HTR-8/SVneo (cell line): ENCODE measurements at places on chromosomes 7 and 10.

GRCh38 chr7:150973571-150974451, 4.3 kb downstream of the KCNH2 start:
- DNase-seq, result no peak

- DNase-seq, result no peak
Observed at GRCh38 chr7:41576166-41576565, 126.7 kb downstream of the INHBA start.

- DNase-seq, result no peak
Observed at GRCh38 chr10:119131512-119132240, 27.8 kb downstream of the DENND10 start.

DNA sequence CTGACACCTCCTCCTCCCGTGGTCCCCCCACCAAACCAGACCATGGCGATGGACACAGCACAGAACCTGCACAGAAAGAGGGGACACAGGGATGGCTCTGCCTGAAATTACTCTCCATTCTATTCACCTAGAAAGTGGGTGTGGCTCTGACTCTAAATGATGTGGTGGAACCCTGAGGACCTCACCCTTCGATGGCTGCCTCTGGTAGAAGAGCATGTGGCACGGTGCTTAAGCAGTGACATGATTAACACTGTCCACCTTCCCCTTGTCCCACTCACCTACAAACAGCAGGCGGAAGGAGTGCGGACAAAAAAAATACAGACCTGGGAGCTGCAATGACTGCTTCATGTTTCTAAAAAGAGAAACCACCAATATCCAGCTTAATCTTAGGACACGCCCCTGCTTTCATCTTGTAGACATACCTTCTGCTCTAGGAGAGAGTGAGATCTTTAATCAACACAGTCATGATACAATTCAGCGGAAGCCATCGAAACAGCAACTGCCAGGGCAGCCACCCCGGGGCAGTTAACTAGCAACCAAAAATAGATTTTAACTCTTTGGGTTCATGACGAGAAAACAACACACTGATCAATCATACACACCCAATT, 11.4 kb downstream of the JCAD start:
- no peak for DNase-seq

- DNase-seq, result no peak
Observed at GRCh38 chr7:80611353-80611752, 27.1 kb upstream of the CD36 start.

- DNase-seq, result no peak
Observed at GRCh38 chr7:88203401-88203800, 16.4 kb downstream of the SRI start.

DNA sequence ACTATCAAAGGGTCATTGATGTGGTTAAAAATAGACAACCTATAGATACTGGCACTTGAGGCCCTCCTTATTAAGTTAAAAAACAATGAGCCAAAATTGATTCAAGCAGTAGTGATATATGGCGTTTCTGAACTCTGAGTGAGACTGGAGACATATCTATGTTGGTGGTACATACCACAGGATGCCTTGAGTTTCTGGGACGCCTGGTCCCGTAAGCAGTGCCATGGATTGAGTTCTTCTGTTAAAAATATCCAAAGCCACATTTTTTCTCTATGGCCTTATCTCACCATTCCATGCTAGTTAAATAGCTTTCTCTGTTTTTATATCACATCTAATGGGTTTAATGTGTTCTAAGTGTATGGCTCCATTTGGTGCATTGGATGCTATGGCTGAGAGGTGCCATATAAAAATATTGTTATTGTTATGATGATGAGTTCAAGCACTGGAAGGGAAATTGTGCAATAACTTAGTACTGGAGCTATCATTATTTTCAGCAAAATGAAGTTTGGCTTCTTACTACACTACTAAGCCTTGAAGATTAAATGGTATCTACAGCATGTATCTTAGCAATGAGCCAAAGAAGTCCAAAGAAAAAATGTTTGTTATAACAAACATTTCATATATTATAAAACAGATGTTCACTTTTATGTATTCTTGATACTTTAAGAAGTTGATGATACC, 713.9 kb downstream of the SUGCT start:
- DNase-seq, result no peak

GRCh38 chr7:143467724-143468123, 9.9 kb upstream of the TAS2R41 start:
- no peak for DNase-seq

GRCh38 chr10:116138897-116139296, 134.1 kb downstream of the GFRA1 start:
- no peak for DNase-seq

- DNase-seq, result peak; percentile 23
Observed at GRCh38 chr10:44723619-44724325, 187.4 kb upstream of the TMEM72 start.

DNA sequence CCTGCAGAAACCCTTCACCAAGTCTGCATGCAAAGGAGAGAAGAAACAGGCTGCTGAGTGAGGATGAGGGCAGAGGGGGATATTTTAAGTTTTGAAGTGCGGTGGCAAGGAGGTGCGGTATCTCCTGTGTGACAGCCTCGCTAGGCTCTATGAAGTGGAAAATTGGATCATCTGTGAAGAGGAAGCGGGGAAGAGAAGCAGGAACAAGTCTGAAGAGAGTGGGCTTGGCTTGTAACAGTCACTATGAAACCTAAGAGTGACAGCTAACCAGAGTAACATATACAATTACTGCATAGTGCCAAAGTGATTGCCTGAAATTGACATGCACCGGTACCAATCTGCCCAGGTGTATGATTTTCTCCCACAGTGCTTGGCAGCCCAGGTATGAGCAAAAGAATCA, 287.5 kb upstream of the KLF14 start:
- no peak for DNase-seq

- DNase-seq, result no peak
Observed at GRCh38 chr7:130973637-130974036, 239.6 kb upstream of the KLF14 start.

DNA sequence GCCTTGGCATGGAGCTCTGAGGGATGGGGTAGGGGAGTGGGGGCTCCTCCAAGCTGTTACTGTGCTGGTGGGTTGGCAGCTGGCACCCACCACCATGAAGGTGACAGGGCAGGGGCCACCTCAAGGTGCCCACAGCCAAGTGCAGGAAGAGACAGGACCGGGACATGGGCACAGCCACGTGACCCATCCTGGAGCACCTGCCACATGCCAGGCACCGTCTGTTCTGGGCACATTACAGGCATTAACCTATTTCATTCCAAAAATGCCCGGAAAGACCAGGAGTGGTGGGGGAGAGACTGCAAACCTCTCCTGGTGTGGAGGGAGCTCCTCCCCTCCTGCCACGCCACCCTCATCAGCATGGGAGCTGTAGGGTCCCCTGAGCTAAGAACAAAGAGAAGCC, 56.7 kb downstream of the CAMK2B start:
- no peak for DNase-seq

GRCh38 chr7:81394029-81394428, 375.8 kb downstream of the HGF start:
- DNase-seq, result no peak

DNA sequence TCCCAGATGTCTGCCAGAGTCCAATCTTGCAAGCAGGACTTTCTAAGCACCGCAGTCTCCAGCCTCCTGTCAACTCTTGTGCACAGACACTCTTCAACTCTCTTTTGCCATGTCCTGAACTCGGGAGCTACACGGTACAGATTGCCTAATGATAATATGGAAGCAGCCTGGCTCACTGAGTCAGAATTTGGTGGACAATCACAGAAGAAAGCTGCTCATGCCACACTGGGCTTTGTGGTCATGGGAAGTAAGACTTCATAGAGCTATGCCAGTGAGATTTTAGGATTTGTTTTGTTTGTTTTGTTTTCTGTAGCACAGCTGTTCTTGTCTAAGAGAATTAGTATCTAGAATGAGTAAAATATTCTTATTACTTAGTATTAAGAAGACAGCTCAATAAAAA, 144.1 kb upstream of the PRSS58 start:
- no peak for DNase-seq

- no peak for DNase-seq
Observed at GRCh38 chr10:59075576-59075975, 100.9 kb upstream of the PHYHIPL start.

GRCh38 chr7:142391191-142391992, 133.5 kb upstream of the PRSS58 start:
- no peak for DNase-seq

- DNase-seq, result peak; percentile 23
Observed at GRCh38 chr7:32586291-32587221, 91.3 kb downstream of the AVL9 start.

DNA sequence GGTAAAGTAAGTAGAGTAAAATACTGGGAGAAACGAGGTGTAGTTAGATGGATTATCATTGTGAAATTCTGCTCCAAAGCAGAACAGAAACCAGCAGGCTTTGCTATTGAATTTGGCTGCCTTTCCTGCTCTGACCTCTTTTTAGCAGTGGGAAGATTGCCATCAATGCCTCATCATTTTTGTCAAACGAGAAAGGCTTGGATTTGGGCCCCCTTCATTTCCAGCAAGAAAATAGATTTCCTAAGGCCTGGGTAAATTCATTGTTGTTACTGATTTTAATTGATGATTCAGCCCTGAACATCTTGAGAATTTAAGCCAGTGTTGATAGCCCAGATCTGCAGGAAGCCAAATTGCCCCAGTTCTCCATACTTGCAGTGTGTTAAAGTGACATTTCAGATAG, 35.2 kb upstream of the ASAH2 start:
- no peak for DNase-seq

- DNase-seq, result no peak
Observed at GRCh38 chr10:2994221-2994961, 73.0 kb upstream of the PFKP start.

GRCh38 chr7:114972567-114972966, 50.7 kb downstream of the MDFIC start:
- DNase-seq, result no peak

DNA sequence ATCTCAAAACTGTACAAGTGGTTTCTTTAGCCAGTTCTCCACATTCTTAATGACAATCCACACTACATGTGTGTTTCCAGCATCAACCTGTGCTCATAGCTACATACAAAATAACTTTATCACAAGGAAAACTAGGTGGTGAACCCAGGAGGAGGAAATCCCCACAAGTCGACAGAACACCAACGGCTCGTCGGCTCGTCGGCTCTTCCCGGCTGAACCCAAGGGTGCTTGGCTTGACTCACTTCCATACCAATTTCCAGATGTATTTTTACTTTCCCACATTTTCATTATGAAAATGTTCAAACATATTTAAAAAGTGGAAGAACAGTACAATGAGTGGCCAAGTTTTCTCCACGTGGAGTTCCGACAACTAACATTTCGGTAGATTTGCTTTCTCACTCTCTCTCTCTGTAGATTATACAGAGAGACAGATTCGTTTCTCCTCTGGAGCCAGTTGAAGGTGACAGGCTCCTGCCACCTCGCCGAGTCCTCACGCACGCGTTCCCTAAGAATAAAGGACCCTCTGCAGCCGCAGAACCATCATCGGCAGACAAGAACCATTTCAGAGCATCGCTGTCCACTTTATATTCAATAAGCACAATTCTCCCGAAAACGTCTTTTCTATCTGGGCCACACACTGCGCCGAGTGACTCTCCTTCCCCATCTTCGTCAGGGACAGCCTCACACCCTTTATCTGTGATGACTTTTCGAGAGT, 53.3 kb downstream of the DIP2C start:
- no peak for DNase-seq

DNA sequence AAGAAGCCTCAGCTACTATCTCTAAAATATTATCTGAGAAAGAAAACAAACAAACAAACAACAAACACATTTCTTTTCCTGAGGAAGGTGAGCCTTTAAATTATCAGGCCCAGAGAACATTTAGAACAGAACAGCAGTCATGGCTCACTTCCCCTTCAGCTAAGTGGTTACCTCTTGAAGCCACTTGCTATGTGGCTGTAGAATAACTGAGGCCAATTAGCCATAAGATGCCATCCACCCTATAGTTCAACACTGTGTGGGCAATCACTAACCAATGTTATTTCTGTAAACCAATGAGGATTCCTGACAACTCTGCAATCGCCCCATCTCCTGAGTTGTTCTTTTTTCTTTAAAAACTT, 3.7 kb upstream of the UPP1 start:
- no peak for DNase-seq

DNA sequence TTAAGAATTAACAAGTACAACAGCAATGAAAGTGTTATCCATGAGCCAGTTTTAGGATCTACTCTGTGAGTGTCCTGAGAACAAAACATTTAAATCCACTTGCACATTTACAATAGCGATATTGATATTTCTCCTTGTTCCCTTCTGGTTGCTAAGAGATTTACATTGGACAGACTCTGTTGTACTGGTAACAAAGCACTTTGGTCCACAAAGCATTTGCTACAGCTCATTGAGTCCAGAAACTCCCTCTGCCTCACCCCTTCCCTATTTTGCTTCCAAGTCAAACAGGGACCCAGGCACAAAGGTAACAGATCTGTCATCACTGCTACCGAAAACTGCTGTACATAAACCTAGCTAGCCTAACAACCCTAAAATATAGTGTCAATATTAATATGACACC, 2.1 kb downstream of the ANK3 start:
- DNase-seq, result no peak

DNA sequence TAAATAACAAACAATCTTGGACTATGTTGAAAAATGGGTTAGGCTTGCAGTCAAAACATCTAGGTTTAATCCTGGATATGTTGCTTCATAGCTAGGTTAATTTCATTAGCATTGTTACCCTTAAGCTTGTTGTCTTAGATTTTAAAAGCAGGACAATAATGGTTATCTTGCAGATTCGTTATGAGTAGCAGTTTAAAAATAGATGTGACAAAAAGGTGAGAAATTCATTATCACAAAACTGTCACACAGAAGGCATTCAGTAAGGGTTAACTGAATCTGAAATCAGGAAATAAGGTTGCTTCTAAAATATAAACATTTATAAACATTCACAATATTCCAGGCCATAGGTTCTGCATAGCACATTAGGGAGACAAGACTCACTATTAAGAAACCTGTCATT, 429.2 kb upstream of the ETV1 start:
- no peak for DNase-seq

DNA sequence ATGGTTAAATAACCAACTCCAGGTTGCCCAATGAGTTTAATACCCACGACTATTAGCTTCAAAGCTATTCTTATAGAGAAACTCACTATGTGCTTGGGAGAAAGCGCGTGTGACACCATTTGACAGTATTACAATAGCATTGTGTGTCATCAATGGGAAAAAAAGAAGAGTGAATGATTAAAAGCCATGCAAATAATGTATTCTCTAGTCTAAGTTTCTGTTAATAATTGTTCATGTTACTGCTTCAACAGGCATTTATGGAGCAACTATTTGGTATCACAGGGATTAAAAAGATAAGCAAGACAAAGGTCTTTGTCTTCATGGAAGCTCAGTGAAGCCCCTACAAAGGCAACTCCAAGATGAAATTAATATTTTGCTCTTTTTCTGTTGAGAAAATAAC, 47.2 kb downstream of the CAV1 start:
- DNase-seq, result no peak
